ENCODE measurements at places on chromosomes 7 and 10.
A peak's percentile ranks its signal among the peaks of the same experiment; 100 is the strongest.

DNA sequence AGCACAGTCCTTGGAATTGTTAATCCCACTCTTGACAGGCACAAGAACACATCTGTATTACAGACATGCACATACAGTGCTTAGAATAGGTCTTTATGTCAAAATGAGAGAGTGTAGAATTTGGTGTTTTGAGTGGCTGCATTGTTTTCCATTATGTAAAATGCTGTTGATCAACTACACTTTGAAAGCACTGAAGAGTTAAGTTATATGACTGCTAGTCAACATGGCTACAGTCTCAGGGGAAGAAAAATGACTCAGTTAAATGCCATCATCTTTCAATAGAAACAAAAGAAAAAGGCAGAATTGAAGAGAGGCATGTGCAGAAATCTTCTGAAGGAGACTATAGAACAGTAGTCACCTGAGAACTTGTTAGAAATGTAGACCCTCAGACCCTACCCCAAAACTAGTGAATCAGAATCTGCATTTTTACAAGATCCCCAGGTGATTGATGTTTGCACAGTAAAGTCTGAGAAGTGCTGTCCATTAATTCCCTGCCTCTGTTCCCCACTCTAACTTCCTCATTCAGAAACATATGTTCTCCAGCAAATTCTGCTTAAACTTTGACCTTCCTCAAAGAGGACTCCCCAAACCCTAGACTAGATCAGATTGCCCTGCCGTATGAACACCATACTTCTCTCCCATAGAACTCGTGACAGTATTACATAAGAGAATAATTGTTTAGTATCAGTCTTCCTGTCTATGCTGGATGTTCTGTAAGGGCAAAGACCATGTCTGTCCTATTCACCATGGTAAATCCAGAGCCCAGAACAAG is 16.0 kb downstream of the SND1 start:
- no peak for DNase-seq

- peak; percentile 52 for DNase-seq
Measured at GRCh38 chr7:74002474-74003017, 25.4 kb upstream of the ELN start.

- DNase-seq: peak; percentile 91
Measured at GRCh38 chr10:101749047-101750016, 26.6 kb downstream of the FGF8 start.

DNA sequence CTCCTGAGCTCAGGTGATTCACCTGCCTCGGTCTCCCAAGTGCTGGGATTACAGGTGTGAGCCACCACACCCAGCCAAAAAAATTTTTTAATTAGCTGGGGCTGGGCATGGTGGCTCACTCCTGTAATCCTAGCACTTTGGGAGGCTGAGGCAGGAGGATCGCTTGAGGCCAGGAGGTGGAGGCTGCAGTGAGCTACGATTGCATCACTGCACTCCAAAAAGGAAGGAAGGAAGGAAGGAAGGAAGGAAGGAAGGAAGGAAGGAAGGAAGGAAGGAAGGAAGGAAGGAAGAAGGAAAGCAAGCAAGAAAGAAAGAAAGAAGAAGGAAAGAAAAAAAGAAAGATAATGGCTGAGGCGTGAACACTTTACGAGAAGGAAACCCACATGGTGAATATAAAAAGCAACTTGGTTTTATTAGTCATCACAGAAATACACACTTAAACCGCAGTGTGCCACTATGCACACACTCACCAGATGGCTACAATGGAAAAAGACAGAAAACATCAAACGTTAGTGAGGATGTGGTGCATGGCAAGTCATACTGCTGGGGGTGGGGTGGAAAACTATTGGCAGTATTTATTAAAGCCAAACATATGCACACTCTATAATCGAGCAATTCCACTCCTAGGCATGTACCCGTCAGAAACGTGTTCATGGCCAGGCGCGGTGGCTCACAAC is 4.4 kb upstream of the CCL26 start:
- DNase-seq: no peak

- no peak for DNase-seq
Measured at GRCh38 chr10:36366065-36366464, 724.0 kb upstream of the FZD8 start.

DNA sequence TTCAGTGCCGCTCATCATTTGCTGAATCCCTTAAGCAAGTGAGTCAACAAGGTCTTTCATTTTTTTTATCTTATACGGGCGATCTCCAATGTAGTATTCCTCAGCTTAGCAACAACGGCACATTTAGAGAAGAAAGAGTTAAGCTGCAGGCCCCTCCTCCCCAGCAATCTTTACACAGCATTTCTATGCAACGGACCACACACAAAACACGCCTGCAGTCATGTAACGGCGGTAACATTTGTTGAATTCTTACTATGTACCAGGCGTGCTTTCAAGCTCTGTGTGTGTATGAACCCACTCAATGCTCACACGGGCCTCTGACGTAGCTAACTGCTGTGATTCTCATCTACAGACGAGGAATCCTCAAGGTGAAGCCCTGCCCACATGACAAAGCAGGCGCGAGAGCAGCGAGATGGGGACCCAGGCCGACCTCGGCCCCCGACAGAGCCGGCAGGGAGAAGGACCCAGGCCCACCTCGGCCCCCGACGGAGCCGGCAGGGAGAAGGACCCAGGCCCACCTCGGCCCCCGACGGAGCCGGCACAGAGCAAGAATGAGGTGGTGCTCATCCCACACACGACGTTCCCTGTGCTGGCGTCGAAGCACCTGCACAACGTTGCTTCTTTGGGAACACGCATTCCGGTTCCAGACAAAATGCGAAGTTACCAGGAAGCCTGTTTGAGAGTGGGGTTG is 240.7 kb downstream of the ZMYND11 start:
- DNase-seq: no peak

GRCh38 chr10:5314840-5315239 is 49.9 kb upstream of the UCN3 start:
- no peak for DNase-seq

All from SJCRH30 (cell line).